ENCODE measurements at places on chromosomes 1 and 21.

DNA sequence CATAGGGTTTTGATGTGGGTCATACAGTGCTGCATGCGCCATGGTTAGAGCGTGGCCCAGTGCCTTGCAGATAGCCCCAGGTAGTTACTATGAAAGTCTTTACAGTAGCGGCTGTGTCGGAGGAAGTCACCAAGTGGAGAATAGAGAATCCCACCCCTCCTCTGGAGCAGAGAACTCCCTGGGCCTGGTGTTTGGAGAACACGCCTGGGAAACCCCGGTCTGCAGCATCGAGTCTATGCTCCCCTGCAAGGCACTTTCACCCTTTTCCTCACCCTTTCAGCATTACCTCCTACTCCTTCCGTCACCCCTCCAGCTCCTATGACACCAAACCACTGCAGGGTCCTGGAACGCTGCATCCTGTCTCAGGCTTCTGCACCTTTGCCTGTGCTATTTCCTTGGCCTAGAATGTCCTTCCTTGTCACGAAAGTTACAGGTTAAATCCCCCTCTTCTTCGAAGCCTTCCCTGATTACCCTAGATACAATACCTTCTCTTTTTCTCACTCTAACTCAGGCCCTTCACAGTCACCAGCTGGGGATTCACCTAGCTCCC is 2.7 kb upstream of the SLC1A7 start:
- no peak for DNase-seq

DNA sequence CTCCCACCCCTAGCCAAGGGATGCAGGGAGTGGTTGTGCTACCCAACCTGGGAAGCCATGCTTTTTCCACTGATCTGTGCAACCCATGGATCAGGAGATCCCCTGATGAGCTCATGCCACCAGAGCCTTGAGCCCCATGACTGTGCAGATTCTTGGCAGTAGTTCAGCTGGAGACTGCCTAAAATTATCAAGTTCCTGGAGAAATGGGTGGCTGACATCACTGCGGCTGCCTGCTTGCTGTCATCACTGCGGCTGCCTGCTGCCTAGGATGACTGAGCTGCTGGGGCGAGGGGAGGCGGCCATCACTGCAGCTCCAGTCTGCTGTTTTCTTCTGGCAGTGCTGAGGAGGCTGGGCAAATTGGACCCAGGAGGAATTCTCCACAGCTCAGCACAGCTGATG is 159.2 kb downstream of the AGBL4 start:
- no peak for DNase-seq

DNA sequence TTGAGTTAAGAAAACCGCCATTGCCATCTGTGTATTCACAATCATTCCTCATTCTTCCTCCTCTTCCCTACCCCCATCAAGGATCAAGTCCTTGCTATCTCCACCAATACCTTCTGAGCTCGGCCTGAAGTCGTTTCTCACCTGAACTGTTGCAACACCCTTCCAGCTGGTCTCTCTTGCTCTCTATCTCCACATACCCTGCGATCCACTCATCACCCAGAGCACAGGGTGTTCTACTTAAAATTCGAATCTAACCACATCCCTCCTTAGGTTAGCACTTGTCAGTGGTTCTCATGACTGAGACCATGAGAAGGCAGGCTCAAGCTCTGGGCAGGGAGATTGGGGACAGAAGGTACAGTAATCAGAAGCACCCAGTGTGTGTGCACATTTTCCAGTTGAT is 4.6 kb downstream of the IVL start:
- DNase-seq: no peak

DNA sequence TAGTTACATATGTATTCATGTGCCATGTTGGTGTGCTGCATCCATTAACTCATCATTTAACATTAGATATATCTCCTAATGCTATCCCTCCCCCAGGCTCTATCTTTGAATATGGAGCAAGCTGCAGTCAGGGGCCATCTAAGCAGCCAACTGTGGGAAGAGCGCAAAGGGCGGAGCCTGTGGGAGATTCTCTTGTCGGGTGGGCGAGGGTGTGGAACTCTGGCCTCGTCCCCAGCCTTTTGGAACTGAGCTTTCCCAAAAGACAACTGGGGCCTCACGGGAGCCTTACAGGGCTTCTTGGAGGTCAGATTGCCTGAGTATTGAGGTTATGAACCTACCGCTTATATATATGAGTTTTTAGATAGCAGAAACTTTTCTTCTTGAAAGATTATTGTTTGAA is 117.2 kb downstream of the HHAT start:
- no peak for DNase-seq

- peak; percentile 25 for DNase-seq
These were observed 304.0 kb downstream of the KIF26B start for GRCh38 chr1:245458761-245459174.

- DNase-seq: no peak
These were observed 30.9 kb upstream of the FCRL4 start for GRCh38 chr1:157628773-157629172.

GRCh38 chr1:164660412-164660772 is 101.4 kb downstream of the PBX1 start:
- DNase-seq: peak; percentile 70

- DNase-seq: no peak
These were observed 610.3 kb upstream of the TMPRSS15 start for GRCh38 chr21:19013916-19014315.

DNA sequence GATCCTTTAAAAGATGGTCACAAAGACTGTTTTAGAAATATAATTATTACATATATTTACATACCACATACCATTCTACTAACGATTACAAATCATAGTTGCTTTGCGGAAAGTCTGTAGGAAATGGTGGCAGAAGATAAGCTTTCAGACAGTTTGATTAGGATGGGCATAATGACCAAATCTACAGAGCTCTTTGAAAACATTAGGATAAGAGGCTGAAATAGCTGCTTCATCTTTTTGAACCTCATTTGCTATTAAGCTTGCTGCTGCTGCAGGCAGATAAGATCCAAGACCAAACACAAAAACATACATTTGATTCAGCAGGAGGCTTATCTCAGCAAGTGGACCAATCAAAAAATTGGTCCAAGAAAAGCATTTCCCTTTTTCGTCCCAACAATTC is 47.1 kb downstream of the DDAH1 start:
- DNase-seq: no peak

- peak; percentile 62 for DNase-seq
These were observed 8.5 kb downstream of the KYAT3 start for GRCh38 chr1:88983791-88984559.

DNA sequence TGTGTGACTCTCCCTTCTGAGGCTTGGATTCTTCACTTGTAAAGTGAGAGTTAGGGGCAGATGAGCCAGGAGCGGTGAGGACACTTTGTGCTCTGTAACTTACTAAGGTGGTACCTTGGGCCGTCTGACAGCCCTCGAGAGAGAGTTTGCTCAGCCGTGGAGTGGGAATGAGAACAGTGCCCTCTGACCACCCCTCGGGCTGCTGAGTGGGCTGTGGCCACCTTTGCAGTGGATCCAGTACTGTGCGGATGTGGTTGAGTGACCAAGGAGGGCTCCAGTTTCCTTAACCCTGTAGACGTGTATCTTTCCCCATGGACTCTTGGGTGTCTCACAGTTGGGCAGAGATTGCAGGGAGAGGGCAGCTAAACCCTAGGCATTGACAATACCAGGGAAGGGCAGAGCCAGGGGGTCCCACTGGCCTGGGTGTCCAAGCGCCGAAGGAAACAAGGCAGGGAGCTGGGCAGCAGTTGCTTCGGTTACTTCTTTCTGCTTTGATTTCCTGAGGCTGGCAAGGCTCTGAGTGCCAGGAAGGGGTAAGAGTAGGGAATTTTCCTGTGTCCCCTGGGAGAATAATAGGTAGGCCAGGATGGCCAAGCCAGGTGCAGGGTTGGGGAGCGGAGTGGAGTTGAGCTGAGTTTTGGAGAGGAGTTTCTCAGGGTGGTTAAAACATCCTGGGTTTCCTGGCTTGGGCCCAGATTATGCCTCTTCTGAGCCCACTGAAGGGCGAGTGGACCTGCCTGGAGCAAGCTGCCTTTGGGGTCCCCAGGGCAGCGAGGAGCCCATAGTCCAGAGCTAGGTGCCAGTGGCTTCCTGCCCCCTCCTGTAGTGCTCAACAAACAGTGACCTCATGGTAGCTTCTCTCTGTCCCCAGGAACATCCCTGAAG is 27.6 kb downstream of the HMGCS2 start:
- no peak for DNase-seq

All from iris pigment epithelial cell (primary cell).